Stimulated activated CD8-positive, alpha-beta memory T cell treated with anti-CD3 and anti-CD28 coated beads, Interleukin-15, amount 100 ng/mL, for 4 hours (primary cell): ENCODE measurements at places on chromosomes 12 and 14.
A peak's percentile ranks its signal among the peaks of the same experiment; 100 is the strongest.

DNA sequence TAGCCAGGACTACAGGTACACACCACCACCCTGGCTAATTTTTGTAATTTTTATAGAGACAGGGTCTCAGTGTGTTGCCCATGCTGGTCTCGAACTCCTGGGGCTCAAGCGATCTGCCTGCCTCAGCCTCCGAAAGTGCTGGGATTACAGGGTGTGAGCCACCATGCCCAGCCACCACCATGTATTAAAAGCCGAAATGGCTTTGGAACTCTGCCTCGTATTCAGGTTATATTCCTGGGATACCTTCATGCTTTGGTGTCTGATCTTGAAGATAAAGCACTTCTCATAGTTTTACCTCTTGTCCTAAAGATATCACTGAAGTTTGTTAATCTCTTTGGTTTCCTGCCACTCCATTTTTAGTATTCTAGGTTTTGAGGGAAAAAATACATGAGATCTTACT is 47.2 kb downstream of the MYO1H start:
- DNase-seq, result no peak

DNA sequence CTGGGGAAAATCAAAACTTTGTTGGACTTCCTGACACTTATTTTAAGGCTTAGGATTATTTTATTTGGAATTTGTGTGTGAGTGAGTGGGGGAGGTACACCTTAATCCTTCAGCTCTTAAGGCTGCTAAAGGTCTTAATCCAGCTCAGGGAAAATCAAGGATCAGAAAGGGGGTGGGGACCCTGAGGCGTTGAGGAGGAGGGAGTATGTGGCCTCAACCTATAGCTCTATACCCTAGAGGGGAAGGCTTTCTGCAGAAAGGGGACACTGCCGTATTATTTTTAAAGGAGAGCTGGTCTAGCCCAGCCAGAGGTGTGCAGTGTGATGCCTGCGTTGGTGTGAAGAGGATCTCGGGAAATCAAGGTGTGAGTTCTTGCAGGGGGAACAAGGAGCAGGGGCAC is 20.0 kb downstream of the IRF2BPL start:
- no peak for DNase-seq

DNA sequence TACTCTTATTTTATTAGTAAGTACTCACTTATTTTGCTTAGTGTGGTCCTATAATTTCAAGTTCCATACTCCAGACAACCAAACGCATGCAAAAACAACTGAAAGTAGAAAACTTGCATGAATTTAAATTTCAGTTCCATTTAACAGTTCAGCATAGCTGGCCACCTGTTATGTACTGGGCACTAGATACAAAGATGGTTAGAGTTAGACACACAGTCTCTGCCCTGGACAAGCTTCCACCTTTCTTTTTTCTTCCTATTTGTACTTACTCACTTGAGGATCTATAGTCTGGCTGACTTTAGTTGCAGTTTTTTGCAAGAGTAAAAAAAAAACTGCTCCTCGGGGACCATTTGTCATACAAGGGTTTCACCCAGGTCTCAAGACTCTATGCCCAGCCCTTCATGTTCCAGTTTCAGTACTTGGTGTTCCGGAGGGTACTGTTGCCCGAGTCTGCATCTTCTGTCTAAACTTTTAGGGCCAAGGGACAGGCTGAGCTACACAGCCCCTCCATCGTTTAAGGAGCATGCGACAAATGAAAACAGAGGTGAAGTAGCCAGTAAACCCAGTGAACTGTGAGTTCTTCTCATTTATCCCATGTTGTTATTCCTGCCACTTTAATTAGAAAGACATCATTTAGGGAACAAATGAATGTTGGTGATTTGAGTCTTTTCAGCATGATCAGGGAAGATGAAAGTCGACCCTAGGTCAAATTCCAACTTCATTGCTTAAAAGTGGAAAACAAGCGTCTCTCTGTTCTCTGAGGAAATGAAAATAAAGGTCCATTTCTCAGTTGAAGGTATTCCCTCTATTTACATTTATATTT is 22.3 kb downstream of the RPGRIP1 start:
- DNase-seq, result no peak

GRCh38 chr14:93752980-93753561 is 35.2 kb downstream of the PRIMA1 start:
- no peak for DNase-seq

- no peak for DNase-seq
These were observed 63.1 kb upstream of the TRHDE start for GRCh38 chr12:72209086-72209485.

- DNase-seq, result no peak
These were observed 5.7 kb upstream of the NEK9 start for GRCh38 chr14:75132382-75133086.

- DNase-seq, result no peak
These were observed 23.6 kb downstream of the RASSF3 start for GRCh38 chr12:64633940-64634337.

- DNase-seq, result no peak
These were observed 109.8 kb downstream of the PHLDA1 start for GRCh38 chr12:75921622-75922289.

DNA sequence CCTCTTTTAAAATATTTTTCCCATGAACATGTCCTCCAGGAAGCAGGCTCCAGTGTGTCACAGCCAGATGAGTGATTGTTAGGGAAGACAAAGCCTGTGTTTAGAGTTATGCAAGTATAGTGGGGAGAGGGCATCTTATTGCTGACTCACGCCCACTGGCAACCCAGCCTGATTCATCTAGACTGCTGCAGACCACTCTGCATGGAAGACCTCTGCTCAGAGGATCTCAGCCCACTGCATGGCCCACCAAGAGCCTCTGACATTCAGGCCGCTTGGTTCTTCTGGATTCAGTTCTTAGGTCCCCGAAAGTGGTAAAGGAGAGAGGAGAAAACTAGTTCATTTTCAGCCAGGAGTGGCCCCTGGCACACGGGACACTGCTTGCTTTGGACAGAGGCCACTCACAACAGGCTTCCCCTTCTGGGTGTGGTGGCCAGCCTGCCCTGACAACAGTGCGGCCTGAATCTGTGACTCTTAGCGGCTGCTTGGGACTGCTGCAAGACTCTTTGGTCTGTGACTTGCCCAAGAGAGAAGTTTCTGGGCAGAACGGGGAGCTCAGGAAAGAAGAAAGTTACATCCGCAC is 266.3 kb downstream of the ZFP36L1 start:
- DNase-seq, result no peak

DNA sequence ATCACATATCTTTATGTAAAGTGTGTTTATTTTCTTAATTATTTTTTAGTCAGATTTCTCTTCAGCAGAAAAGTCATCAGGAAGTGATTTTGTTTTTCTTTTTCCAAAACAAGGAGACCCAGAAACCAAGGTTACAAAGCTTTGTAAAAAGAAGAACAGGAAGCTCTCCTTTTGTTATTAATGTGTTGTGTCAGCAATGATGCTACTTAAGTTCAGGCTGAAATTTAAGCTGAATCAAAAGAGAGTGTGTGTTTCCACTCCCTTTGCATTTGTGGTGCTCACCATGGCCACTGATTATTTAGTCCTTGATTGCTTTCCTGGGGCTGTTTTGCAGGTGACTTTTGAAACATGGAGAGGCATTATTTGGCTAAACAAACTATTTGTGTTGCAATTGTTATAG is 155.3 kb upstream of the ATP2B1 start:
- no peak for DNase-seq

- DNase-seq, result no peak
These were observed 6.0 kb downstream of the STYX start for GRCh38 chr14:52735921-52736489.

GRCh38 chr14:76931631-76932402 is 96.7 kb downstream of the IRF2BPL start:
- DNase-seq, result no peak

GRCh38 chr12:98439981-98440581 is 75.3 kb upstream of the TMPO start:
- no peak for DNase-seq

DNA sequence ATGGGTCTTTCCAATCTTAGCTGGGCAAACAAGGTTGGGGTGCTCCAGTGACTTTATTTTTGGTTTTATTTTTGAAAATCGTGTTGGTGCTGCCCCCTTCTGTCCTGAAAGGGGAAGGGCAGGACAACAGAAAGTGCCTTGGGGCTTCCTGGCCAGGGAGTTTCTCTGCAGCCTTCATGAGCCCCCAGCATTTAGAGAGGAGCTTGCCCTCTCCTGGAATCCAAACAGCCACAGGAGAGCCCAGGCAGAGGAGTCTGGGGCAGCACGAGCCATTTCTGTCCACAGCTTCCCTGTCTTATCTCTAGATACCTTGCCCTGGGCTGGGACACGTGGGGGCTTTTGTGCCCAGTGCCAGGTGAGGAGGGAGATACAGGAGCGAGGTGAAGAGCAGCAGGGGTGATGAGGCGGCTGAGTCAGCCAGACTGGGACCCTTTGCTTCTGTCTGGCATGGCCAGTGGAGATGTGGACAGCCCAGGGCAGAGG is 4.4 kb upstream of the C1RL start:
- DNase-seq, result no peak

DNA sequence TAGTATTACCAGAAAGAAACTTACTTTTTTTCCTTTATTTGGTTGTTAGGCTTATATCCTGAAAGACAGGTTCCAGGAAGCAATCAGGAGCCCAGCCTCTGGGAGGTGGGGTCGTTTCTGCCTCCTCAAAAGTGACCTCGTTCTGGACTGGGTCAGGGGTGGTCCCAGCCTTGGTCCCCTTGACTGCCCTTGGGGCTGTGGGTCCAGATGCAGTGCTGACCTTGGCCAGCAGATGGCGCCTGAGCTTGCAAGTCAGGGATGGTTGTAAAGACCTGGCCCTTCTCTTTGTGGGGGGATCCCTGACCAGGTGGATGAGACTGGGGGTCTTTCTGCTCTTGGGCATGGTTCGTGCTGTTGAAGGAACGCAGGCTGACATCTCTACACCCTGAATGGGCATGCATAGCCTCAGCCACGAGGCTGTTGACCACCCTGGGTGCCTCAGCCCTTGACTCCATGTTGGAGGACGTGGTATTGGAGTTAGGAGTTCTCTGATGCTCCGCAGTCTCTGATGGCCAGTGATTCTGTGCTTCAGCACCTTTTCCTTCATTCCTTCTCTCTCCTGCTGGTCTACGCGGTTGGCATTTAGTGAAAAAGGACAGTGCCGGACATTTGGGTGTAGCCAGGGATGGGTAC is 62.4 kb downstream of the ADCK1 start:
- DNase-seq, result peak; percentile 47

- no peak for DNase-seq
These were observed 85.5 kb downstream of the TESC start for GRCh38 chr12:117013726-117014125.

- DNase-seq, result no peak
These were observed 169.2 kb downstream of the PAWR start for GRCh38 chr12:79521576-79521975.

- no peak for DNase-seq
These were observed 1.8 kb downstream of the DTX3 start for GRCh38 chr12:57606399-57606798.

DNA sequence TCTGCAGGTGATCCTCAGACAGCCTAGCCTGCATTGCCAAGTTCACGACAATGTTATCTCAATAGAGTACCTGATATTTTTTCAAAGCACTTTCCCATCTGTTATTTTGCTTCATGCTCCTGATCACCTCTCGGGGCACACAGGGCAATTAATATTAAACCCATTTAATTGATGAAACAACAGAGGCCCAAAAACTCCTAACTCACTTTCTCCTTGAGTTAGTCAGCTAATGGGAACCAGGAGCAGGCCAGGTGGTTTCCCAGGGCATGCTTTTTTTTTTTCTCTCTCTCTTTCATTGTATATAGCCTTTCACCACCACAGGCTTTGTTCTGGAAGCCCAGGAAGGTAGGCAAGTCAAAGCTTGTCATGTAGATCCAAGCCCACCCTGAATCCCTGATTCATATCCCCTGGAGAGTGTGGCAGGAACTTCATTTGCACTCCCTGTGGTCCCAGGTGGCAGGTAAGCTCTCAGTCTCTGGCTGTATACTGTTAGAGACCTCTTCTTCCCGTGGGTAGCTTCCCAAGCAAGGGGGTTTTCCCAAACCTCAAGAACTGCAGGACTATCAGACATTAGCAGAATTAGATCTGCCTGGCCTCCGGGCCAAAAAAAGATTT is 41.6 kb upstream of the MAP1LC3B2 start:
- DNase-seq, result no peak

DNA sequence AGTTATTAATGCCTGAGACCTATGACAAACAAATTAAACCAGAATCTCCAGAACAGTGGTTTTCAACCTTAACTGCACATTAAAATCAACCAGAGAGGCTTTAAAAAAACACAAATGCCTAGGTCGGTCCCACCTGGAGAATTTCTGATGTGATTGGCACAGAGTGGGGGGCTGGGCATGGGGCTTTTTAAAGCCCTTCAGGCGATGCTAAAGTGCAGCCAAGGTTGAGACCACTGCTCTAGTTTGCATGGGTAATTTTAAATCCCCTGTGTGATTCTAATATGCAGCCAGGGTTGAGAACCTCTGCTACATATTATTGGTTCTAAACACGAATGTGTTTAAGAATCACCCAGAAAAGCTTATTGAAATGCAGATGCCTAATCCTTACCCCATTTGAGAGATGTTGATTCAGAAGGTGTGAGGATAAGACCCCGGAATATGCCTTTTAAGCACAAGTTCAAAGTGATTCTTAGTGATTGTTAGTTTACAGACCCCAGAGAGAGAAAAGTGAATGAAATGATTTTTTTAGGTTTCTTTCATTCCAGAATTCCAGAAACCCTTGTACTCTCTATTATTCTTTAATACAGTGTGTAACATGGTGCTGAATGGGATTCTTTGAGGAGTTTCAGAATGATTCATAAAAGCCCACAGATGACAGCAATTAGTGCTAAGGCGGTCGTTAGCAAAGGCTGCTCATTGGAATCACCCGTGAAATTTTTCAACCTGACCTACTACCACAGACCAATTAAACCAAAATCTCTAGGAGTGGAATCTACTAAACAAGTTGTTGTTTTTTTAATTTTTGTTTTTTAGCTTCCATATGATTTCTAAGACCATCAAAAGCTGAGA is 44.9 kb downstream of the LIN7A start:
- no peak for DNase-seq

GRCh38 chr12:639566-639965 is 23.7 kb downstream of the NINJ2 start:
- DNase-seq, result no peak

- no peak for DNase-seq
These were observed 53.4 kb downstream of the PPP2R5C start for GRCh38 chr14:101814934-101815333.
